ENCODE measurements at places on chromosomes 1 and 21. TPM values are rescaled to one million over a fixed set of nuclear protein-coding genes. Genes with fewer than 3 reads are reported as not detected.

- no peak for DNase-seq
These were observed 45.9 kb upstream of the TNFSF4 start for GRCh38 chr1:173253046-173253445.

GRCh38 chr1:82706741-82707140 is 906.0 kb downstream of the ADGRL2 start:
- no peak for DNase-seq

DNA sequence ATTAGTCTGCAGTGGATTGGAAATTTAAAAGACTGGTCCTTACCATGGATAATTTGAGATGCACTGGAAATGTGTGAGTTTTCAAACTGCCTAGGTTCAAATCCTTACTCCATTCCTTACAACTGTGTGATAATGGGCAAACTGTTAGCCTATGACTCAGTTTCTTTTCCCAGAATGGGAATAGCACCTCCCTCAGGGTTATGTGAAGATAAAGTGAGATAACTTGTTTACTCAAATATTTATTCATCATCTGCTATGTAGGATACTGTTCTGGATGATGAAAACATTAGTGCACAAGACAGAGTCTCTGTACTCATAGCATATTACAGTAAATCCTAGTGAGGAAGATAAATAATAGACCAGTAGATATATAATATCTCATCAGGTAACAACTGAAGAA is 28.6 kb downstream of the LRIG2 start:
- no peak for DNase-seq

DNA sequence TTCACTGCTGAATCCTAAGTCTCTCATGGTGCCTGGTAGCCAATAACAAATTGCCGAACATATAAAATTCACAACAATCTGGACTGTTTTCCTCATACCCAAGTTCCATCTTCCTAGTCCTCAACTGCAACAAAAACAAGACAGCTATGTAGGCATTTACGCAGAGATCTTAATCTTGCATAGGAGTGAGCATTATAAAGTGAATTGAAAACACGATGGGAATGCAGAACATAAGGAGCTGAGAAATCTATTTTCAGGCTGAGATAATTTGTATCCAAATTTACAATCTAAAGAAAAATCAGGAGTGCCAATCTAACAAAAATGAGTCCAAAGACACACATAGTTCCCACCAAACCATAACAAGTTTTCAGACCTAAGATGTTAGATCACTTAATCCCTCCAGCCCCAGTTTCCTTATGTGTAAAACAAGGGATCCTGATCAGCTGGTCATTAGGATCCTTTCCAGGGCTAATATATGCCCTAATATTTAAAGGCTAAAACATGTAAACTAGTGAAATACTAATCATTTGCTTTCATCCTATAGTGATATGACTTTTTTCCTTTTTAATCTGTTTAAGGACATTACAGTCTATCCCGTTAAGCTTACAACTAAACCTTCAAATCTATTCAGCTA is 1.9 kb downstream of the SLC16A1 start:
- no peak for DNase-seq

DNA sequence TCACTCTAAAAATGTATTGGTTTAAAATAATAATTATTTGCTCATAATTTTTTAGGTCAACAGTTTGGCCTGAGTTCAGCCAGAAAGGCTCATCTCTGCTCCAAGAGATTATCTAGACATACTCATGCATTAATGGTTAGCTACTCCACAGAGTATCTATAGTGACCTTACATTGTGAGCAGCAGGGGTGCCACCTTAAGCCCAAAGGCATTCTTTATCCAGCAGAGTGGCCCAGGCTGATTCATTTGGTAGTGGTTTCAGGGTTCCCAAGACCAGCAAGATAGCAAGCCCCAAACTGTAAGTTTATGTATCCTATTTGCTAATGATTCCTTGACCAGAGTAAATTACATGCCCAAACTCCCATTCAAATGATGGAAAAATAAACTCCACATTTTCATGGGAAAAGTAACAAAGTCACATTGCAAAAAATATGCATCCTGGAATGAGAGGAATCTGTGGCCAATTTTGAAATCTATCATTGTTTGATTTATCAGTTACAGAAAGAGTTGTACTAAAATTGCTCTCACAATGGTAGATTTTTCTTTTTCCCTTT is 182.6 kb upstream of the KCNK2 start:
- no peak for DNase-seq

GRCh38 chr1:45566722-45567121 is 16.1 kb downstream of the AKR1A1 start:
- DNase-seq: no peak

DNA sequence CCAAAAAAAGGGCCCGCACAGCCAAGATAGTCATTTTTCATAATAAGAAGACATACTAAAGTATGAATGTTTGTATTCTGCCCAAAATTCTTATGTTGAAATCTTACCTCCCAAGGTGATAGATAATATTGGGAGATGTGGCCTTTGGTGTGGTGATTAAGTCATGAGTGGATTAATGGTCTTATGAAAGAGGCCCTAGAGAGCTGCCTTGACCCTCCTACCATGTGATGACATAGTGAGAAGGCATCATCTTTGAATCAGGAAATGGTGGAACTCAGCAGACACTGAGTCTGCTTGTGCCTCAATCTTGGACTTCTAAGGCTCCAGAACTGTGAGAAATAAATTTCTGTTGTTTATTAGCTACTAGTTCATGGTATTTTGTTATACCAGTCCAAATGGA is 11.8 kb upstream of the RNPC3 start:
- no peak for DNase-seq

GRCh38 chr21:34668803-34669148 is at the start of gene CLIC6:
Gene CLIC6 (plus strand): TSS chr21:34668994. CDS start chr21:34669389, 395 bp downstream.
- no peak for DNase-seq

- no peak for DNase-seq
These were observed 144.8 kb downstream of the NR5A2 start for GRCh38 chr1:200172311-200172710.

- DNase-seq: no peak
These were observed 59.7 kb downstream of the SLX9 start for GRCh38 chr21:44999428-44999971.

GRCh38 chr1:183022202-183023145 is 746 bp upstream of the LAMC1 start:
- DNase-seq: peak; percentile 77

GRCh38 chr1:83741348-83741747 is 257.6 kb downstream of the TTLL7 start:
- DNase-seq: no peak

GRCh38 chr1:175824079-175824478 is 80.7 kb upstream of the TNR start:
- DNase-seq: no peak

SHISAL2A gene
- total RNA-seq: not detected

F13B gene
- total RNA-seq: not detected

SPRR3 gene
- not detected for total RNA-seq

OR14K1 gene
- not detected for total RNA-seq

PTPRC gene
- 4.4 TPM for total RNA-seq
